ENCODE measurements at places on chromosomes 16 and 17.

GRCh38 chr17:45906237-45906636, 11.9 kb downstream of the MAPT start:
- peaks cover 11% of the 10 kb centered on the region for H3K27me3 ChIP-seq
- DNase-seq: no peak
- H3K4me1 ChIP-seq: peaks cover 26% of the 10 kb centered on the region
- no peak overlapping the region for H3K27ac ChIP-seq

DNA sequence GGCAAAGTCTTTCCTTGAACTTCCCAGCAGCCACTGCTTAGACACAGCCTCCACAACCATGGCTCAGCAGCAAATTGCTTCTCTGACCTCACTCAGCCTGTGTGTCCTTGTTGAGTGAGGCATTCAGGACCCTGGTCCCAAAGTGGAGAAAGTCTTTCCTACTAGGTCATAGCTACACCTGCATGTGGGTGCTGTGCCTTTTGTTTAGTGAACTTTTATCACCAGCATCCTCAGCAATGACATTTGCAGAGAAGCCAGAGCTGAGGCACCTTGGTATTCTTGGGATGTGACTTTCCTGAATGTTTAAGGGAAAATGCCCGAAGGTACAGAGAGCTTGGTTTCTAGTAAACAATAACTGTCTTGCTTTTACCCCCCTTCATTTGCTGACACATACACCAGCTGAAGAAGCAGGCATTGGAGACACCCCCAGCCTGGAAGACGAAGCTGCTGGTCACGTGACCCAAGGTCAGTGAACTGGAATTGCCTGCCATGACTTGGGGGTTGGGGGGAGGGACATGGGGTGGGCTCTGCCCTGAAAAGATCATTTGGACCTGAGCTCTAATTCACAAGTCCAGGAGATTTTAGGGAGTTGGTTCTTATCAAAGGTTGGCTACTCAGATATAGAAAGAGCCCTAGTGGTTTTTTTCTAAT, 20.9 kb upstream of the STH start:
- no peaks in the 10 kb centered on the region for H3K4me1 ChIP-seq
- H3K36me3 ChIP-seq: no peaks in the 10 kb centered on the region
- no peak for DNase-seq
- H3K27me3 ChIP-seq: no peaks in the 10 kb centered on the region
- no peak overlapping the region for H3K27ac ChIP-seq

GRCh38 chr17:74744714-74745547, 3.5 kb upstream of the NHERF1 start:
- peaks cover 63% of the 10 kb centered on the region for H3K4me1 ChIP-seq
- peaks cover 16% of the 10 kb centered on the region for H3K36me3 ChIP-seq
- DNase-seq: peak; percentile 75
- H3K27me3 ChIP-seq: no peaks in the 10 kb centered on the region

GRCh38 chr16:73196670-73197069, 148.7 kb upstream of the ZFHX3 start:
- H3K4me1 ChIP-seq: no peaks in the 10 kb centered on the region
- no peaks in the 10 kb centered on the region for H3K27me3 ChIP-seq
- H3K27ac ChIP-seq: no peak overlapping the region
- H3K36me3 ChIP-seq: no peaks in the 10 kb centered on the region

DNA sequence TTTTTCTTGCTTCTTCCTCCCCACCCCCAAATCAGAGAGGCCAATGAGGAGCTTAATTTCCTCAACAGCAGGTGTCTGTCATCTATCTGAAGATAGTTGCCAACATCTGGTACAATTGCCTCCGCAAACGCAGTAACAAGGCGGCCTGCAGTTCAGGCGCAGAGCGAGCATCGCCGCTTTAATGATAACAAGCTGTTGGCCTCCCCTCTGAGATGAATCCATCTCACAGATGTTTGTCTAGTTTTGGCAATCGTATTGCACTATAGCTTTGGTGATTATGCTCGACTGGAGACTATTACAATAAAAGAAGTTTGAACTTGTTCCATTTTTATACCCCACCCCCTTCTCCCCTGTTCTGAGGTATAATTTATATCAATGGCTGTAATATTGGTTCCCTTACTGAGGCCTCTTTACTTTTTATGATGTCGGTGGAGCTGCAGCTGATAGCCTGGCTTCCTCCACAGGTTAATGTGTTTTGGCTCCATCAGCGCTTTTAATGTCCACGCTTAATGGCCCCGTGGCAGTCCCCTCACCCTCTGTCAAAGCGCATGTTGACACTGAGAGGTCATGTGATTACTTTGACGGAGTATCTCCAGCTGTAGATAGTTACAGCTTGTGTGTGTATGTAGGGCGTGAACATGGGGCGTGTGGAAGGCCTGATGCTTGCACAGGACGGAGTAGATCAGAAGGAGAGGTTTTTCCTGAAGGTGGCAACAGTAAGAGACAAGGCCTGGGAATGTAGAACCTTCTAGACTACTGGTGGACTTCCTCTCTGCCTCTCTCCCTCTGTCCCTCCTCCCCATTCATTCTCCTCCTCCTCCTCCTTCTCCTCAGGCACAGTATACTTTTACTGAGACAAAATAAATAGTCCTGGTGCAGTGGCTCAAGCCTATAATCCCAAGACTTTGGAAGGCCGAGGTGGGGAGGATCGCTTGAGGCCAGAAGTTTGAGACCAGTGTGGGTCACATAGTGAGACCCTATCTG, 164.7 kb downstream of the MSI2 start:
- peaks cover 36% of the 10 kb centered on the region for H3K4me1 ChIP-seq
- no peak overlapping the region for H3K4me3 ChIP-seq
- no peaks in the 10 kb centered on the region for H3K27me3 ChIP-seq
- no peak overlapping the region for H3K27ac ChIP-seq
- peaks cover 16% of the 10 kb centered on the region for H3K36me3 ChIP-seq
